ENCODE measurements at places on chromosomes 1 and 21. TPM values are rescaled to one million over a fixed set of nuclear protein-coding genes. Genes with fewer than 3 reads are reported as not detected.

DNA sequence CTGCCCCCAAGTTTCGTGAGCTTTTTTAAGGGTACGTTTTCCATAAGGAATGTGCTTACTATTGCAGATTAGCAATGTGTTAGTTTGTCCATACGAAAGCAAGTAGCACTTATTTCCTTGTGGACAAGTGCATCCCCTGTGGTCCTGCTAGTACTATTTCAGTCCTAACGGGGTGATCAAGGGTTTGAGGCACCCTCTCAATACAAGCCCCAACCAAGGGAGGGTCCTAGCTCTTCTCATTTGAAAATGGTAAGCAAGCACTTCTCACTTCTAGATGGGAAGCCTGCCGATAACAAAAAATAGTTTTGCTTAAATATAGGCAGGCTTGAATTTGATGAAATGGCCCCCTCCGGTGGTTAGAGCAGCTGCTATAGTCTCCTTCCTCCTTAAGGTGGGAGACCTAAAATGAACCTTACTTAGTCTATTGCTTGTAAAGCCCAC lies 64.0 kb upstream of the HMCN1 start:
- DNase-seq = no peak
- H3K4me1 ChIP-seq = no peaks in the 10 kb centered on the region
- H3K4me3 ChIP-seq = no peak overlapping the region
- H3K36me3 ChIP-seq = no peaks in the 10 kb centered on the region
- H3K27me3 ChIP-seq = no peaks in the 10 kb centered on the region
- no peak overlapping the region for H3K27ac ChIP-seq

- H3K4me1 ChIP-seq = peaks cover 2% of the 10 kb centered on the region
- H3K4me3 ChIP-seq = peak overlapping the region; percentile 23
- H3K27ac ChIP-seq = peak overlapping the region; percentile 74
- no peaks in the 10 kb centered on the region for H3K27me3 ChIP-seq
These were observed 3.6 kb upstream of the KIAA2013 start for GRCh38 chr1:11929849-11930248.

- no peaks in the 10 kb centered on the region for H3K27me3 ChIP-seq
- no peaks in the 10 kb centered on the region for H3K36me3 ChIP-seq
- no peak overlapping the region for H3K27ac ChIP-seq
- no peak overlapping the region for H3K4me3 ChIP-seq
- no peaks in the 10 kb centered on the region for H3K4me1 ChIP-seq
- DNase-seq = no peak
These were observed 317.0 kb downstream of the USP25 start for GRCh38 chr21:16046656-16047330.

GRCh38 chr1:210722410-210723081 lies 393.8 kb downstream of the HHAT start:
- H3K4me1 ChIP-seq = no peaks in the 10 kb centered on the region
- DNase-seq = no peak
- H3K4me3 ChIP-seq = no peak overlapping the region
- H3K27me3 ChIP-seq = no peaks in the 10 kb centered on the region

DNA sequence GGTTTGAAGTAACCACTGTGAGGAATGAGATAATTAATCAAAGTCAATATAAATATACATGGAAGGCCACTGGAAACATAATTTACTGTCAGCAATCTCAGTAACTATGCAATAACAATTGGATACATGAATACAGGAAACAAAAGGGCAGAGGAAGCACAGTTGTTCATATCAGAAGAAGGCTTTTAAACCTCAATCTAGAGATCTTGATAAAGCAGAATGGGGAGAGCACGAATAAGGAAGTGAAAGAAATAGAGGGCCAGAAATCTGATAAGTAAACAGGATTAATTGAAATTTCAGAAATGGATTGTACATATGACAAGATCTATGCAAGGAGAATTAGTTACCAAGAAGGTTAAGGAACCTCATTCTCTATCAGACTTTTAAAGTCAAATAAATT lies 93.0 kb downstream of the EVI5 start:
- H3K36me3 ChIP-seq = no peaks in the 10 kb centered on the region
- no peak overlapping the region for H3K4me3 ChIP-seq
- H3K4me1 ChIP-seq = no peaks in the 10 kb centered on the region
- DNase-seq = no peak
- no peaks in the 10 kb centered on the region for H3K27me3 ChIP-seq

- H3K4me3 ChIP-seq = no peak overlapping the region
- H3K27ac ChIP-seq = no peak overlapping the region
- no peaks in the 10 kb centered on the region for H3K4me1 ChIP-seq
- no peaks in the 10 kb centered on the region for H3K36me3 ChIP-seq
These were observed 92.4 kb upstream of the AKT3 start for GRCh38 chr1:243942196-243943150.

KIAA0040 gene
- total RNA-seq = 56.9 TPM

- peaks cover 6% of the 10 kb centered on the region for H3K4me1 ChIP-seq
- no peaks in the 10 kb centered on the region for H3K27me3 ChIP-seq
- H3K4me3 ChIP-seq = no peak overlapping the region
- no peak for DNase-seq
- peak overlapping the region; percentile 69 for H3K27ac ChIP-seq
These were observed 33.3 kb downstream of the C2CD2 start for GRCh38 chr21:41920476-41920875.

GRCh38 chr1:228860911-228861831 lies 125.9 kb downstream of the RHOU start:
- H3K27ac ChIP-seq = no peak overlapping the region
- H3K36me3 ChIP-seq = no peaks in the 10 kb centered on the region
- H3K27me3 ChIP-seq = no peaks in the 10 kb centered on the region
- DNase-seq = no peak
- H3K4me1 ChIP-seq = no peaks in the 10 kb centered on the region

GRCh38 chr1:7442918-7443317 lies 328.2 kb upstream of the VAMP3 start:
- no peak overlapping the region for H3K4me3 ChIP-seq
- H3K4me1 ChIP-seq = no peaks in the 10 kb centered on the region
- no peak for DNase-seq
- H3K36me3 ChIP-seq = no peaks in the 10 kb centered on the region
- H3K27ac ChIP-seq = no peak overlapping the region

DNA sequence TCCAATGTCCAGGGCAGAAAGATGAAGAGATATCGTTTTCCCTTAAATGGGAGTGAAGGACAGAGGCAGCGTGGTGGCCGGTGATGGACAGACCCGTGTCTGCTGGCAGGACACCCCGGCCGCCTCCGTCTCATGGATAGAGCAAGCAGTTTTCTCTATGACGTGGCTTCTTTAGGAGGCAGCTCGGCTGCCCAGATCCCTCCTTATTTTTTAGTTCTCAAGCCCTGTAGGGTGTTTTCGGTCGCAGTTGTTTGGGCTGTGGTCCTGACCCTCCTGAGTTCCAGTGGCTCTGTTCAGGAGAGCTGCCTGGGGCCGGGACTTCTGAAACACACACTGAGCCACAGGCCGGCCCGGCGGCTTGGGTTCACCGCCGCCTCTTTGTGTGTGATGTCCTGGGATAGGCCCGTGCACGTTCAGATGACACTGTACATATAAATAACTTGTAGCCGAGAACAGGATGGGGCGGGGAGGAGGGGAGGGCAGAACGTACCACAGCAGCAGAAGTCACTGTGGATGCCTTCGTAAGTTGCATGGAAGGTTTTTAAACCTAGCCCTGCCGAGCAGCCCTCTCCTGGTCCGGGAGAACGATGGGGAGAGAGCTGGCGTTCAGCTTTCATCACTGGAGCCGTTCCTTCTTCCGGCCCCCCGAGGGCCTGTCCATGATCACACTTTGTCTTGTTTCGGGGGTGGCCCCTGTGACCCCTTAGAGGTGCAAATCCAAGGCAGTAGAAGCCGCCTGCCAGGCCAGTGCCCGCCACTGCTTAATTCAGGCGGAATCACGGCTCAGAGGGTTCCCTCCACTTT lies 65.2 kb downstream of the SIK1 start:
- peak overlapping the region; percentile 12 for H3K4me3 ChIP-seq
- peak overlapping the region; percentile 94 for H3K27ac ChIP-seq
- no peaks in the 10 kb centered on the region for H3K27me3 ChIP-seq
- H3K4me1 ChIP-seq = peaks cover 17% of the 10 kb centered on the region
- no peaks in the 10 kb centered on the region for H3K36me3 ChIP-seq

Measured in breast epithelium (tissue), 4 donors.